ENCODE measurements at places on chromosomes 12 and 14.

DNA sequence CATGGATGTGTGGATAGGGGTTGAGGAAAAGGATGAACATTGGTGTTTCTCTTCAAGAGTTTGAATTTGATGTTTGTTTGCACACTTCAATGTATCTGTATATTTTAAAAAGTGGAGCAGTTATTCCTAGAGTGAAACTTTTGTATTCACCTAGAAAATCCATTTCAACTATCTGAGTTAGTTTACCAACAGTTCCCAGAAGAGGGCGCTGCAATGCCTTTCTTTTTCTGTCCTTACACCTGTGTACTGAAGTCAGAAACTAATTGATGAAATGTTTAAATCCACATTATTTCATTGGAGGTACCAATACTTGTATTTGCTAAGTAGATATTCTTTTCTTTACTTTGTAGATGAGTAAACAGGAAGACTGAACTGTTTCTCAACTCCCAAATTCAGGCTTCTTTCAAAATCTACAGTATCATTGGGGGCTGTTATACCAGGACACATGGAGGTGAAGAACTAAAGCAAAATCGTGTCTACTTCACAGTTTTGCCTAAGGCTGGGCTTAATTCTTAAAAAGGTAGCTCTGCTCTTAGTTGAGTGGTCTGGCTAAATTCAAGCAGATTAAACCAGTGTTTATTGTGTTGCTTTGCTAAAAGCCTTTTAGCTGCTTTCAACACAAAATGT is 26.6 kb upstream of the KLRB1 start:
- peak; percentile 72 for DNase-seq

DNA sequence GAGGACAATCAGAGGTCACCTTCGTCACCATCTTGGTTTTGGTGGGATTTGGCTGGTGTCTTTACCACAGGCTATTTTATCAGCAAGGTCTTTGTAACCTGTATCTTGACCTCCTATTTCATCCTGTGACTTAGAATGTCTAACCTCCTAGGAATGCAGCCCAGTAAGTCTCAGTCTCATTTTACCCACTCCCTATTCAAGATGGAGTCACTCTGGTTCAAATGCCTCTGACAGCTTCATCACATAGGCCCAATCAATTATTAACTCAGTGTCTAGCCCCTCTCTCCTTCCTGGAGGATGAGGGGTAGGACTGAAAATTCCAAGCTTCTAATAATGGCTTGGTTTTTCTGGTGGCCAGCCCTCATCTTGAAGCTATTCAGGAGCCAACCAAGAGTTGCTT is 111.4 kb upstream of the NAP1L1 start:
- DNase-seq, result no peak

DNA sequence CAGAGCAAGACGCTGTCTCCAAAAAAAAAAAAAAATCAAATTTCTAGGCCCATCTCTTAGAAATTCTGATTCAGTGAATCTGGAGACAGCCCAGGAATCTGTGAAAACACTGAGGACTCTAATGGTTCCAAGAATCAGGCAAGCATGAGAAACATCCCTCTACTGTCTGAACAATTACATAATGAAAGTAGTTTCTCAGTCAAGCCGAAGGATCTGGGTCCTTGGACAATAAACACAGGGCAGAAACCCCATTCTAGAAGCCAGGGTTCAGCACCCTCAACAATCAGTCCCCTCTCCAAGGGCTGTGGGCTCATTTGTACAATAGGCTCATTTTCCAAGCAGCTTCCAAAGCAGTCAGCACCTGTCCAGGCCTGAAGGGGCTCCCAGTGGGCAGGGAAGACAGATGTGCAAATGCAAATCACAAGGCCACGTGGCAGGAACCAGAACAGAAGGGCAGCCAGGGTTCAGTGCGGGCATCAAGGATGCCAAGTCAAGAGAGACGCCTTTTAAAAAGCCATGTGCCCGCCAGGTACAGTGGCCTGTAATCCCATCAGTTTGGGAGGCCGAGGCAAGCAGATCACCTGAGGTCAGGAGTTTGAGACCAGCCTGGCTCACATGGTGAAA is 96.1 kb downstream of the KSR2 start:
- DNase-seq, result no peak

DNA sequence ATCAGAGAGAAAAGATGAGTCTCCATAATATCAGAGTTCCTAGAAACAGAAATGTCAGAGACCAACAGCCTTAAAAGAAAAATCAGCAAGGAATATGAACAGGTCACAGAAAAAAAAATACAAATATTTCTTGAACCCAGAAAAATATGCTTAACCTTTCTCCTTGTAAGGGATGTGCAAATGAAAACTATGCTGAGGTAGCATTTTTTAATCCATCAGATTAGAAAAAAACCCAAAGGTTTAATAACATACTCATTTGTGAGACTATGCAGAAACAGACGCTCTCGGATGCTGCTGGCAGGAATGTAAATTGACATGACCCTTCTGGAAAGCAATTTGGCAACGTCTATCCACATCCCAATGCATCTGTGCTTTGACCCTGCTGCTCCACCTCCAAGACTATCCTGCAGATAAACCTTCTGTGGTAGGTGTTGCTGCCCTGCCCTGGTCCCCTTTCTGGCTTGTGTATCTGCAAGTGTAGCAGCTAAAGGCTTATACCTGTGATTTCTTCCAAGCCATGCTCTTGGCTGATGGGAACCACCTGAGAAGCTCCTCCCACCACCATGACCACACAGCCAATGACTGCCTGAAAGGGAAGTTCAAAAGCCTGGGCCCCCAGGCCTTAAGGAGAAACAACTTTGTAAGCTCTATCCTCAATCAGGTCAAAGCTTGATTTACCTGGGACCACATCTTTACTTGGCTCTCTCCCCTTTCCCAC is 49.4 kb downstream of the LTBP2 start:
- DNase-seq, result no peak

DNA sequence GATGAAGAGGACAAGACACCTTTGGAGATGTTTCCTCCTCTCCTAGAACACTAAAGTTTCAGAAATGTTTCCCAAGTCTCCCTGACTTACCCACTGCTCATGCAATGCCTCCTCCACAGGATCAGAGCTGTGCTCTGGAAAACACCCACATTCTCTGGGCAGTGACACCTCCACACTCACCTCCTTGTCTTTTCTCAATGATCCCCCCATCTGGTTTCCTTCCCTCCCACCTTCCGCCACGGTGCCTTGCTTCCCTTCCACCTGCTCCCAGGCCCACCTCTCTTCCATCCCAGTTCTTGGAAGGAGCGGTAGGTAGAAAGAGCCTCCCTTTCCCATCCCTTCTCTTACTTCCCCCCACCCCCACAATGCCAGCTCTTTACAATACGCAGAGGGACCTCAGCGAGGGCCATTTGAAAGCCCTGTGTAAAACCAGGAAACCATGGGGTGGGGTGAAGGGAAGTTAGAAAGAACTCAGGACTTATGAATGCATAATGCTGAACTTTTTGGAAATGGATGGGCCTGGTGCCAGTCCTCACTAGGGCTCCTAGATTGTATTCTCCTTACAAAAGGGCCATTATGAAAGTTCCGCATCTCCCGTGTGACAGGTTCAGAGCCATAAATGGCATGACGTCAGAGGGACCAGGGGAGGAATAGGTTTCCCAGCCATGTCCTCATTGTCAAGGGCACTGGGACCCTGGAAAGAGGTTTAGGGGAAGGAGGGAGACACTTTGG is 12.8 kb downstream of the FBLN5 start:
- DNase-seq, result no peak

DNA sequence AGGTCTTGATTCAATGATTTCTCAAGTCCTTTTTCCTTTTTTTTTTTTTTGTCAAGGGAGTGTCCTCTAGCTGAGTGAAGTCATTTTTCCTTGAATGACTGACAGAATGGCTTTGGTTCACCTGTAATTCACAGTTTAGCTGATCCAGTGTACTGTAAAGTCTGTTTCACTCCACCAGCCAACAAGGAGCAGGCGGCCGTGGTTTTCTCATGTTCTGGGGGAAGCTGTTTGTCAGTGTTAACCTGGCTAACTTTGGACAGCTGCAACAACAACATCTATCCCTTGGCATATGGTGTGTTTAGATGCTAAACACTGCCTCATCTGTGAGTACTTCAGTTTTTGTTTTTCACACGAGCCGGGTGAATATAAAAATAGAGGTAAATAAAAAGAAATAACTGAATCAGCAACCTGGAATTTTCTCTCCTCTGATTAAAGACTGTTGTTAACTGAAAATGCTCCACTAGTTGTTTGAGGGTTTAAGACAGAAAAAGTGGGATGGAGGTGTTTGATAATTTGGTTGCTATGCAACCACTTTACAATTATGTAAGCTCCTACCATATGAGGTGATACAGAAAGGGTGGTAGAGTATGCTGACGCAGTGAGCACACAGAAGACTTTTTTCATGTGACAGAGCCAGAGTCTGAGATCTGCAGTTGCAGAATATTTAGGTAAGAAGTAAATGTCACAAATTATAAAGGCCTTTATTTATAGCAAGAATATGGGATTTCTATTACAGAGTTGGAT is 50.3 kb upstream of the SLC2A13 start:
- DNase-seq, result no peak

DNA sequence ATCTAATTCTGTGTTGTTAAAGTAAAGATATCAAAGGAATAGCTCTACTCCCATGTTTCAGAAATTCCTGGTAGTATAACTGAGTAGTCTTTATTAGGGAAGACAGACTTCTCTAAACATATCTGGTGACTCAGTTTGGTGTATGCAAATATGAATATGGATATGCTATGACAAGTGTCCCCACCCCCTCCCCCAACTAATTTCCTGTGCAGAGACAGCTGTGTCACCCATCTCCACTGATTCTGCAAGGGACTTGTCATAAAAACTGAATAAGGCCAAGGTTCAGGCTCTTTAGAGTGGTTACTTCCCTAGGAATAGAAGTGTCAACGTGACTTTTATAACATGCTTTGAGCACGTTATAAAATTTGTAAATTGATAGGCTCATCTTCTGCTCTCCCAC is 429.1 kb downstream of the DAD1 start:
- DNase-seq, result peak; percentile 87

Measured in suppressor macrophage treated with lipopolysaccharide for 1 hour (primary cell).